GM23338 (cell line): ENCODE measurements at places on chromosomes 2 and 18. TPM values are rescaled to one million over a fixed set of nuclear protein-coding genes. Genes with fewer than 3 reads are reported as not detected.

- DNase-seq, result peak; percentile 68
Observed at GRCh38 chr2:102449370-102449974, 23.6 kb upstream of the SLC9A4 start.

- DNase-seq, result no peak
Observed at GRCh38 chr2:86566158-86566820, 3.0 kb upstream of the CHMP3 start.

- no peak for DNase-seq
Observed at GRCh38 chr2:237861875-237862527, 2.6 kb downstream of the RAMP1 start.

The TMX3 gene
- 40.1 and 51.5 TPM in 2 replicates for total RNA-seq

GRCh38 chr2:195312662-195313061, 344.4 kb upstream of the SLC39A10 start:
- DNase-seq, result peak; percentile 28

DNA sequence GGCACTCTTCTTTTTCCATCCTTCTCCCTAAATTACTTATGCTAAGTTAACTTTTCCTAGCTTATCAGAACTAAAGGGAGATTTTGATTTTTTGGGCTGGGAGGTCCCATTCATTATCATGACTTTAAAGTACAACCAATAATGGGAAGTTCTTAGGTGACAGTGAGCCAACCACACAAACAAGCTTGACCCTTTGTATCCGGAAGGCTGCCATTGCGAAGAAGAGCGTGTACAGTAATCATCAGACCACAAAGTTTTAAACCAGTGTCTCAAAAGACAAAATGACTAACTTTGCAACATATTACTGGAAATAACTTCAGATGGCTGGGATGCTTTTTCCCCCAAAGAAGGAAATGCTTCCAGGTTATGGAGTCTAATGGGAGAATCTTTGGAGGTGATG, 298.1 kb downstream of the TGIF1 start:
- DNase-seq, result no peak

GRCh38 chr18:57730146-57730545, 73.0 kb downstream of the ATP8B1 start:
- DNase-seq, result no peak

DNA sequence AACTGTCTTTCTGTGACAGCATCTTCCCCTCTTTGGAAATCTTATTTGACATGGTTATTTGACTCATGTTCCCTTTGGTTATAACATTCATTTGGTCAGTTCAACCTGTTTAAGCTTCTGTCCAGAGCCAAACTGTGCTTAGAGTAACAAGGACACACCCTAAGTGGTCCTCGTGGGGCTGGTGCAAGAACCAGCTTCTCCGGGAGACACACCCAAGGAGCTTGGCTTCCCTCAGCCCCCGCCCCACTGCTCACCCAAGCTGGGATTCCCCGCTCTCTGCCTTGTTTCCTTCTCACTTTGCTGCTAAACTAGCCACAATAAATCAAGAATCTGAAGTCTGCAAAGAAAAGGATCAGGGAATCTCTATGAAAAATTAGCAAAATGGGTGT, 1.4 kb downstream of the SCYGR3 start:
- DNase-seq, result no peak
